ENCODE measurements at places on chromosomes 16 and 17.

- no peak for DNase-seq
Measured at GRCh38 chr17:3626831-3627768, 8.9 kb downstream of the SHPK start.

- no peak for DNase-seq
Measured at GRCh38 chr17:30920683-30921543, 832 bp upstream of the ADAP2 start.

- no peak for DNase-seq
Measured at GRCh38 chr17:36127911-36128310, 24.3 kb downstream of the CCL4 start.

DNA sequence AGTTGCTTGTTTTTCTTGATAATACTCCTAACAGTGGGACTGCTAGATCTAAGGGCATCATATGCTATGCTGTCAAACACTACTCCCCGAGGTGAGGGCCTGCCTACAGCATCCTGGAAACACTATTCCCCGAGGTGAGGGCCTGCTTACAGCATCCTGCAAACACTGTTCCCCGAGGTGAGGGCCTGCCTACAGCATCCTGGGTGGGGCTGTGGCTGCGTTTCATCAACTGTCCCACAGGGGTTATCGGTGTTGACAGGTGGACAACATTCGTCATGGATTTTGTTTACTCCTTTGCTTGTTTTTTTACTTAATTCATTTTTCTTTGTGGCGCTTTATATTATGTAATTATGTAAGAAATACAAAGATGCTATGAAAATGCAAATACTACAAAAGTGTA, 22.5 kb downstream of the NPRL3 start:
- no peak for DNase-seq

DNA sequence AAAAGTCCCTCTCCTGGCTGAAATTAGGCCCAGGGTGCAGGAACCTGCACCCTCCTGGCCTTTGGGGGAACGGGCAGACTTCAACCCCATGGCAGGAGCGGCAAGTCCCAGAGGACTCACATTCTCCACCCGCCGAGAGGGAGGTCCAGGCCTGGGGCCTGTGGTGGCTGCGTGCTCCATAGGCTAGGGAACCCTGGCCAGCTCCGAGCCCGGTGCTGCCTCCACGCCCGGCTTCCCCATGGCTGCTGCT, 130 bp downstream of the CCDC78 start:
- no peak for DNase-seq

DNA sequence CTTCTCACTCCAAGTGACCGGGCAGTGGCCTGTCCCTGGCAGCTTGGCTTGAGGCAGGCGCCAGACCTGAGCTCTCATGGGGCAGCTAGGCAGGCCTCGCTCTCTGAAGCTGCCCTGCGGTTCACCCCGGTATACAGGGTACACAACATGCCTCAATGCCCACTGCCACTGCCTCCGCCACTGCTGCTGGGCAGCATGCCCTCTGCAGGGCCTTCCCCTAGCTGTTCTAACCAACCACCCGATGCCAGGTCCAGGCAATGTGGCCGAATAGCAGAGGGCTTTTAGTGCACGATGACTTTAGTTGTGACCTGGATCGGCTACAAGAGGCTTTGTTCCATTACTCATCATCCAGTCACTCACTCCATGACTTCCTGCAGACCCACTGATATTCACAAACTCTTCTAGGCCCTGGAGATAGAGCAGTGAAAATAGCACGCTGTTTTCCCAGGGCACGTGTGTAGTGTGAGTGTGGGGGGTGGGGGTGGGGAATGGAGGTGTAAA, 19.7 kb downstream of the CDC42EP4 start:
- no peak for DNase-seq

- DNase-seq, result no peak
Measured at GRCh38 chr16:22073350-22073749, 19.0 kb upstream of the VWA3A start.

GRCh38 chr16:19879241-19879792, 5.3 kb downstream of the GPRC5B start:
- no peak for DNase-seq

- DNase-seq, result no peak
Measured at GRCh38 chr16:15051387-15051951, 4.4 kb downstream of the NTAN1 start.

- DNase-seq, result no peak
Measured at GRCh38 chr17:596763-597644, 117.6 kb downstream of the VPS53 start.

DNA sequence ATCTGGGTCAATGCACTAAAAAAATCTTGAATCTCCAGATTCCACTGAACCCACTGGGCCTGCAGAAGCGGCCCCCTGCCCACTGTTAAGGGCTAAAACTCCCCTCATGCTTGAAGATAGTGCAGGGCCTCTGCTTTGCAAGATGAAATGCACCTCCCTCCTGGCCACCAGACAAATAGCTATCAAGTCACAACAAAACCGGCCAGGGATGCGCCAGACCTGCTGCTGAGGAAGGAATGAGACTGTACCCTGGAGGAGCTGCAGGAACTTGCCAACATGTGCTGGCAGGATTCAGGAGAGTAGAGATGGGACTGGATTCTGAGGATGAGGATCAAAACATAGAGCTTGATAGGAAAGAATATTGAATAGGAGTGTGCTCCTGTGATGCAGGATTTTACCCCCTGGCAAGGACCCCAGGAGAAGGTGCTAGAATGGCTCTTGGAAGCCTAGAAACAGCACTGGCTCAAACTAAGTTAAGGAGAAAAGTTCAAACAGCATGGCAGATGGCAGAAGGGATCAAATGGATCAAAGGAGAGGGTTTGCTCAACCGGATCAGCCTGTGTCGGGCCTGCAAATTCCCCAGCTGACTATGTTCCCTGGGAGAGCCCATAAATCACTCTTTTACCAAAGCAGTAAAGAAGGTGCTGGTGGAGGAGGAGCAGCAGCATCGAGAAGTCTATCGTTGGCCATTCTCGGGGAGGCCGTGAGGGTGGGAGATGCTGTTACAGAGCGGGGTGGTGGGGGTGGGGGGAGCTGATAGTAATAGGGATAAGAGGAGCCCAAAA, 27.2 kb upstream of the XYLT2 start:
- DNase-seq, result no peak

- no peak for DNase-seq
Measured at GRCh38 chr17:18877104-18877645, 19.2 kb downstream of the PRPSAP2 start.

DNA sequence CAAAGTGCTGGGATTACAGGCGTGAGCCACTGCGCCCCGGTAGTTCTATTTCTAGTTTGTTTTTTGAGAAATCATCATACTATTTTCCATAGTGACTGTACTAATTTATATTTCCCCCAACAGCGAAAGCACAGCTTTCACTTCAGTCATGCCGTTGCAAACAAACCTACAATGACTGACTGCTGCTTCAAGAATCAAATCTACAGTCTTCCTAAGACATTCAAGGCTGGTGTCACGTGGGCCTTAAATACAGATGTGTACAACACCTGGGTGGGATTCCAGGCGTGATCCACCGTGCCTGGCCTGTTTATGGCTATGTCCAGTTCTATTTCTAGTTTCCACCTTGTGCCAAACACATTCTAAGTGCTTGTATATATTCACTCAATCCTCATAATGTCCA, 72.0 kb downstream of the ABCC6 start:
- DNase-seq, result no peak

DNA sequence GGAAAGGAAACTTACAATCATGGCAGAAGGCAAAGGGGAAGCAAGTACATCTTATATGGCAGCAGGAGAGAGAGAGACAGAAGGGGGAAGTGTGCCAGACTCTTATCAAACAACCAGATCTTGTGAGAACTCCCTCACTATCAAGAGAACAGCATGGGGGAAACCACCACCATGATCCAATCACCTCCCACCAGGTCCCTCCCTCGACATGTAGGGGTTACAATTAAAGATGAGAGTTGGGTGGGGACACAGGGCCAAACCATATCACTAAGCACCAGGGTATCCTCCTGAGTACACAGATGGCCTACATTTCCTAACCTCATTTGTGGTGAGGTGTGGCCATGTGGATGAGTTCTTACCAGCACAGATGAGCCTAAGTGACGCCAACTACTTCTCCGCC, 348.6 kb upstream of the ZFHX3 start:
- DNase-seq, result no peak

DNA sequence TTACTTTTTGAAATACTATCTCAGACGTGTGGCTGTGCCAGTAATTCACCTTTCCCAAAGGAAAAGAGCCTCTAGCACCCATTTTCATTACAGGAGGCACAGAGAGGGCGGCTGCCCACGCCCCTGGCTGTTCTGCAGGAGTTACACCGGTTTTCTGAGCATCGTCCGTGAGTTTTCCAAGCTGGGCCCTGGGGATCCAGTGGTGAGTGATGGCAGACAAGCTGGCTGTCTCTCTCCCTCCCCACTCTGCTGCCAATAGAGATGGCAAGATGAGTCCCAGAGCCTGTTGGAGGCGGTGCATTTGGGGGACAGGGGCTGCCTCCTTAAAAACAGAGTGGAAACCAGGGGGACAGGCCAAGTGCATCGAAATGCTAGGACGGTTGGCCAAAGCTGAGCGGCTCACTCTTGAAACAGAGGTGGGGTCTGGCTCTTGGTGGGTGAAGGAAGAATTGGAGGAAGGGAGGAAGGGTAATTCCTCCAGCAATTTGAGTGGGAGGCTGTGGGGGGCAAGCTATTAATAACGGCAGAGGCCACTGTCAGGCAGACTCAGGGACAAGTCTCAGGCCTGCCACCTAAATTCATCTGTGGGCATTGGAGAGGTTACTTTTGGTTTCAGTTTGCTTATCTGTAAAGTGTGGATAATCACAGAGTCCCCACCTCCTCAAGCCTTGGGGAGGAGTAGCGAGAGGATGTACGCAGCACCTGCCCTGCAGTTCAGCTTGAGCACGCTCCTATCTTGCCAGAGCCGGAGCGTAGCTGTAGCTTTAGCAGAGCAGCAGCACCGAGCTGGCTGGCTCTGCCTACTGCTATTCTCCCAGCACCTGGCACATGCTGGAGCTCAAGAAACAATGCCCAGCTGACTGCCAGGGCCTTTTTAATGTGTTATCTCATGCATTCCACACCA, 7.5 kb upstream of the NOS2 start:
- no peak for DNase-seq

GRCh38 chr17:45573924-45574770, 83.6 kb upstream of the PLEKHM1 start:
- DNase-seq, result no peak

DNA sequence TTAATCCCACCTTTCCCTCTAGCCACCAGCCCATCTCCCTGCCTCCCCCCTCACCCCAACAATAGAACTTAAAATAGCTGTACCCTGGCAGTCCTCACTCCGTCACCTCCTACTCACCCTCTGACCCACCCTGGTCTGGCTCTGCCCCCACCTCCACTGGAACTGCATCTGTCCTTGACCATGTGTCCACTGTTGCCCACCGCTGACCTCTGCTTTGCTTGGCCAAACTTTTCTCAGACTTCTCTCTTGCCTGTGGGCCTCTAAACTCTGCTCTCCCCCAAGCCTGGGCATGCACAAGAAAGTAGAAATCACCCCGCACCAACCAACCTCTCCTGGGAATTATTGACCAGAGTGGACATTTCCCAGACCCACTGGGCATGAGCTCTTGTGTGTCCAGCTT, 169.8 kb downstream of the WSCD1 start:
- no peak for DNase-seq

DNA sequence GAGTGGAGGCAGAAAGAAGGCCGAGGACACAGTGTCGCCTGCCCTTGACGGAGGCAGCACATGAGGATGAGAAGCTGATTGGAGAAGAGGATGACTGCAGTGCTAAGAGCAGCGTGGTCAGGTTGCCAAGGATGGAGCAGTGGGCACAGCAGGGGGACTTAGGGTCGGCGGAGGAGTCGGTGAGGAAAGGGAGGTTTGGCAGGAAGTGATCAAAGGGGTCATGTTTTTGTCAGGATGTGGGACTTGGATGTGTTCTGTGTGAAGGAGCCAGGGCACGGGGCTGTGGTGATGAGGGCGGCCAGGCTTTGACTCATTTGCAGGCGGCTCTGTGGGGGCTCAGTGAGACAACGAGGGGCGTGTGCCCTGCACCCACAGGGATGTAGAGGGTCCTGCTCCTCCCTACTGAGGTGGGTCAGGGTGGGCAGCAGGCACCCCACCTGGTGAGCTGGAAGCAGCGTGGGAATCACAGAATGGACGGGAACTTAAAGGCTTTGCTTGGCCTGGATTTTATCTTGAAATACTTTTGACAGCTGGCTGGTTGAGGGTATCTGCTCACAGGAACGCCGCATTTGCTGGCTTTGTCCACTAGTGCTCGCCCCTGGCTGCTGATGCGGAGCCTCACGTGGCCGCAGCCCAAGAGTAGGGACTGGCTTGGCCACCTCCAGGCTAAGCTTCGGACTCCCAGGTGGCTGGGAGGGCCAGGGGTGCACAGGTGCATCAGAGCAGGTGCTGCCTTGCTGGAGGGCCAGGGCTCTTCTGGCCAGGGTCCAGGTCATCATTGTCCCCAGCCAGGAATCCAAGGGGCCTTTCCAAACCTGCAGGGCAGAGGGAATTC, 6.0 kb downstream of the MPG start:
- DNase-seq, result no peak

DNA sequence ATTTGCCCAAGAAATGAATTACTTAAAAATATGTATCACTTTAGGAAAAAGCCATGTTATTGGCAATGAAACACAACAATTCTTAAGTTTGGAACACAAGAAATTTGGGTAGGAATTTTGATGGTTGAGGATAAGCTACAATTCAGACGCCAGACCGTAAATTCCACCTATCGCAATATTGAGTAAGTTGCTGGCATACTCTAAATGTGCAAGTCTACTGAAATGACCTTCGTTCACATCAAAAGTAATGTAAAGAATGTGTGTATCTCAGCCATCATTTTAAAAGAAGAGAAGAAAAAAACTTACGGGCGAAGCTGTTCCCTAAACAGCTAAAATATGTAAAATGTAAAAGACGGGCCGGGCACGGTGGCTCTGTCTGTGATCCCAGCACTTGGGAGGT, 33.4 kb downstream of the UBE2G1 start:
- DNase-seq, result no peak

GRCh38 chr17:17958982-17959381, 13.2 kb downstream of the TOM1L2 start:
- no peak for DNase-seq

- no peak for DNase-seq
Measured at GRCh38 chr16:47424846-47425245, 36.0 kb downstream of the ITFG1 start.

GRCh38 chr17:42953669-42954068, 10.6 kb downstream of the AARSD1 start:
- DNase-seq, result no peak

DNA sequence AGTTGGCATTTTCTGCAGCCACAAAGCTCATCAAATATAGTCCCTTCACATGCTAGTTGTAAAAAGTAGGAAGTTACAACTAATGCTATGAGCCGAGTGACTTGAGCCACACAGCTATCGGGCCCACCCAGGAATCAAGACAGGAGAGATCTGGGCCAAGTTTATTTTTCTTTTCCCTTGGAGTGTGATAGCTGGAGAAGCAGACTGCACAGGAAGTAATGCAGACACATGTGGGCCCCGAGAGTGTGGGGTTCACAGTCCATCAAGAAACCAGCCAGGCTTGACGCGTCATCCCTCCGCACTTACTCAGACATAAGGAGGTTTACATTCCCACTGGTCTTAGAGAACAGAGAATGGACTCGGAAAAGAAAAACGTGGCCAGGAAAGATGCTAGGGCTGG, 403.1 kb upstream of the CDH11 start:
- no peak for DNase-seq

GRCh38 chr17:10229181-10229580, 30.8 kb upstream of the GAS7 start:
- DNase-seq, result no peak

GRCh38 chr17:31448467-31449077, 57.1 kb downstream of the RAB11FIP4 start:
- DNase-seq, result no peak

GRCh38 chr16:87570938-87571867, 31.1 kb upstream of the JPH3 start:
- DNase-seq, result no peak

- no peak for DNase-seq
Measured at GRCh38 chr16:2404099-2404498, 25.1 kb upstream of the CCNF start.
